NCI-H1092 treated with DMSO at 0.1 percent for 48 hours (cell line): ENCODE measurements at places on chromosomes 11 and 22.

DNA sequence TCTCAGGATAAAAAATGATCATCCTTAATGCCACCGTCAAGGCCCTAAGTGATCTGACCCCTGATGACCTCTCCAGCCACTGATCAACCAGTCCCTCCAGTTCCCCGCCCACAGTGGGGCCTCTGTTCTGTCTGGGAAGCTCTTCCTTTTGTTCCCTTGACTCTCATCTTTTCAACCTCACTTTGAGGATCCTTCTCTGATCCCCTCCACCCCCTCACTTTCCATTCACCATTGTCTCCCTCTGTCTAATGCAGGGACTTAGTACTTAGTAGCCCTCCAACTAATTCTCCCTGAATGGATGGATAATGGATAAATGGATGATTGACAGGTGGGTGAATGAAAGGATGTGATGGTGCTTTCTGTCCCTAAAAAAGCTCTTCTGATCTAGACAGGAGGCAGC lies 45.6 kb downstream of the C11orf58 start:
- no peak for DNase-seq

- peak; percentile 33 for DNase-seq
Observed at GRCh38 chr11:6531267-6531752, 34.2 kb downstream of the DNHD1 start.

DNA sequence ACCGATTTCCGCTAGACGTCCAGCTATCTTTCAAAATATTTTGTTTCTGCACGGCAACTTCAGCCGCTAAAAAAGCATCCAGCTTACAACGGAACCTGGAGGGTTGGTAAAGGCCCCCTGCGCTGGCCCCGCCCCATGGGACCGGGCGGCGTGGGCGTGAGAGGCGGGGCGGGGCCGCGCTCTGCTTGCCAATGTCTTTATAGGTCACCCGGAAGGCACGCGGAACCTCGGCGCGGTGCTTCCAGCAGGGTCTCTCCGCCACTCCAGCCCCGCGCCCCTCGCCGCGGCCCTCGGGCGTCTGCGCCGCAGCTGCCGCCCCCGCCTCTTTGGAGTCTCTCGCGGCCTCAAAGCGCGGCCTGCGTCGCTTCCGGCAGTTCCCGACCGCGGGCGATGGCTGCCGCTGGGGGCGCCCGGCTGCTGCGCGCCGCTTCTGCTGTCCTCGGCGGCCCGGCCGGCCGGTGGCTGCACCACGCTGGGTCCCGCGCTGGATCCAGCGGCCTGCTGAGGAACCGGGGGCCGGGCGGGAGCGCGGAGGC lies at the start of gene FDX1:
Gene FDX1, plus strand, starts transcription at position 218 of the 536 bp plus-strand sequence. Its CDS starts 173 bp downstream, at position 391.
- peak; percentile 95 for DNase-seq

GRCh38 chr11:27459191-27459590 lies 13.4 kb downstream of the LGR4 start:
- DNase-seq = no peak

DNA sequence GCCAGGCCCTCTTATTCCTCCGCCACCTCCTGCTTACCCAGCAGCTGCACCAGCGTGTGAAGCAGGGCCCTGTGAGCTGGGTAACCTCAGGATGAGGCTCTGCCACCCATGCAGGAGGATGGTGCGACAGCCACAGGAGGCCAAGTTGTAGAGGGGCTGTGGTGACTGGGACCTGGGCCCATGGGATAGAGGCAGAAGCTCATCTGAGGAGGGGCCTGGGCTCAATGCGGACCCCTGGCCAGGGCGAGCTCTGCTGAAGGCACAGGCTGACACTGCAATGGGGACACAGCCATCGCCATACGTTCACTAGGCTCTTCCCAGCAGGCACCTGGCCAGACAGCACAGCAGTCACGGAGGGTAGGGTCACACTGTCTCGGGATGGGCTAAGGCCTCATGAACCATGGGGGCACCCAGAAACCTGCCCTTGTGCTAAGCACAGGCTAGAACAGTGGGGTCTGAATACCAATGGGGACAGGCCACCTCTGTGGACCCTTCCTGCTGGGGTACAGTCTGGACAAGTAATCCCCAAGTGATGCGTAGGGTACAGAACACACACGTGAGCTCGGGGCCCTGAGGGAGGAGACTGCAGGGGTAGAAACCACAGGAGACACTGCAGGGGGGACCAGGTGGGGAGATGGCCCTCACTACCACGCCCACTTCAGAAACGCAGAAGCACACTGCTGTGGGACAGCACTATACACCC lies 35.3 kb downstream of the GNB1L start:
- no peak for DNase-seq

DNA sequence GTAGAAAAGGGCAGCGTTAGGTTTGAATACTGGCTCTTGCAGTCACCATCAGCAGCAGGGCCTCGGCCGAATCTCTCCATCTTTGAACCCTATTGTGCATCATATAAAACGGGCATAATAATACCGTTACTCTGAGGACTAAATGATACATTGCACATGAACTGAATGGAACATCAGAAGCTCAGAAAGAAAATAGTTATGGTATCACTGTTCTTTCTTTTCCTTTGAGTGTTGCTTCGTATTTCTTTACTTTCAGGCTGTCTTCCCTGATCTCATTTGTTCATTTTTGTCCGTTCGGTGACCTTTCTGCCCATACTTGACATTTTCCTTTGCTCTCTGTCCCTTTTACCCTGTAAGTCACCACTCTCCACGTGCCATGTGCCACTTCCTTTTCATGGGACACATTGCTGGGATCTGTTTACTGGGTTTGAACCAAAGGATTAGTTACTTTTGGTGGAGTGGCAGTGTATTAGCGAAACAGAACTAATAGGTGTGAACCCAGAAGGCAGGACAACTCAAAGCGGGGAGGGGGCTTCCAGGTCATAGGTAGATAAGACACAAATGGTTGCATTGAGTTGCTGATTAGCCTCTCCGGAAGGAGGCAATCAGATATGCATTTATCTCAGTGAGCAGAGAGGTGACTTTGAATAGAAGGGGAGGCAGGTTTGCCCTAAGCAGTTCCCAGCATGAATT lies 717 bp upstream of the ZNF202 start:
- no peak for DNase-seq

- DNase-seq = no peak
Observed at GRCh38 chr22:29218758-29219408, 13.2 kb downstream of the EMID1 start.
